Pulmonary artery endothelial cell (primary cell): ENCODE measurements at places on chromosomes 4 and X. TPM values are rescaled to one million over a fixed set of nuclear protein-coding genes. Genes with fewer than 3 reads are reported as not detected.

Gene CXCR3
- not detected in 2 replicates for total RNA-seq

GRCh38 chrX:152638443-152638904 is 779 bp downstream of the GABRQ start:
- DNase-seq, result no peak

GRCh38 chr4:76688619-76689144 is 209.3 kb downstream of the SOWAHB start:
- DNase-seq, result no peak

DNA sequence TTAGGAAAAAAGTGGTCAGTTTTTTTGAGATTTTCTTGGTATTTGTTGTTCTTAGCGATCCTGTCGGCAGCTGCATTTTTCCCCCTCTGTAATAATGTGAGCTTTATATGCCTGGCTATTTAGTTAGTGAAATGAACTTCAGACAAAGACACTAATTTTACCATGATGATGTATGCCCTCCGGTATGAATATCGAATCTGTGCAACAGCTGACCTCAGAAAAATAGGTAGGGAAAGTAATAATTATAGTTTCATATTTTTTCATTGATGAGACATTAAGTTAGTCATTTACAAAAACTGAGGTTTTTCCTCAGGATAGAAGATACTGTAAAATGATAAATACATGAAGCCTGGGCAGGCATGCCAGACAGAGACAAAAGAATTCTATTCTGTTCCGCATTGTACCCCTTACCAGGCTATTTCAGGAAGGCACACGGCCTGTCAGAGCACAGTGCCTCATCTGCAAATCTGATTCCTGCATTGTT is 155.8 kb downstream of the SHROOM3 start:
- DNase-seq, result no peak

DNA sequence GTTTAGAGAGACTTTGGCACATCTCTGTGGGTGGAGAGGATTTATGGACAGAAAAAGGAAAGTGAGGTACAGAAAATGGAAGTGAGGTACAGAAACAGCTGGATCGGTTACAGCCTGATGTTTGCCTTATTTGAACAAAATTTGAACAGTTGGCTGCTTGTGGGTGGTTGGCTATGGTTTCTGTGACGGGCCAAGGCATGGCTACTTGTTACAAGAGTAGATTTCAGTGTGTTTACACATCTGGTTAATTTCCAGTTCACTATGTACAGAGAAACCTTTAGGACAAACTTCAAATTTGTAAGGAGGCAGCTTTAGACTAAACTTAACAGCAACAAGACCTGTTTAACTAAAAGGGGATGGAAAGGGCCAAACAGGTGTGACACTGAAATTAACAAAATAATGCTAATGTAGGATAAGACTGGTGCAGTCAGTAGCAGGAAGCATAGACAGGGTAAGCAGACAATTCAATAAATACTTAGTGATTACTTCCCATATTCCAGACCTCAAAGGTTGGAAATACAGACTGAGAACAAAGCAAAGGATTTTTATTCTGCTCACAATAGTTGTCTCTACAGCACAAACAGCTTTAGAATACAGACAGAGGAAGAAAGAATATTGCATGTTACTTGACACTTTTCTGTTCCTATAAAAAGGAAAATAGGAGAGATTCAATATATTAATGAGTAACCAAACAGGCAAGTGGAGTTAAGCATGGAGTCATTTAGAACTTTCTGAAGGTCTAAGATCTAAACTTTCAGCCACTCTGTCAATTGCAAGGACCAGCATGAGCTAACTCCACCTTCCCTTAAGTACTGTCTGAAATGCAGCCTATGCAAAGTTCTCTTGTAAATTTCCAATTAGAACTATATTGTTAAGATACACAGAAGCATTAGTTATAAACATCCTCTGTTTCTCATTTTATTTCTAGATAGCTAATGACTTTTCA is 294.4 kb upstream of the FAT4 start:
- DNase-seq, result no peak

Gene CDKL2
- total RNA-seq, result 0.13 and 0.39 TPM in 2 replicates

GRCh38 chr4:169017971-169018370 is 7.9 kb upstream of the CBR4 start:
- no peak for DNase-seq

Gene USP9X
- 120 and 144 TPM in 2 replicates for total RNA-seq

DNA sequence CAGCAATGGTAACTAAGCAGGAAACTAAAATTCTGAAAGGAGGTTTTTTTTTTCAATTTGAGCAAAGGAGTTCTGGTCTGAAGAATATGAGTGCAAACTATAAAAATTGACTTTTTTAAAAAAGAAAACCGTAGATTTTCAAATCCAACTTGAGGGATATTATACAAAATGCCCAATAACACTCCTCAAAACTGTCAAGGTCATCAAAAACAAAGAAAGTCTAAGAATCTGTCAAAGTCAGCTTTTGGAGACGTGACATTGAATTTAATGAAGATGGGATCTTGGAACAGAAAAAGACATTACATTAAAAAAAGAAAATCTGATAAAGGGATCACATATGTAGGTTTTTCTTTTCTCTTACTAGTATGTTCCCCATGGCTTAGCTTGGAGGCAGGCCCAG is 40.4 kb upstream of the AR start:
- DNase-seq, result no peak

DNA sequence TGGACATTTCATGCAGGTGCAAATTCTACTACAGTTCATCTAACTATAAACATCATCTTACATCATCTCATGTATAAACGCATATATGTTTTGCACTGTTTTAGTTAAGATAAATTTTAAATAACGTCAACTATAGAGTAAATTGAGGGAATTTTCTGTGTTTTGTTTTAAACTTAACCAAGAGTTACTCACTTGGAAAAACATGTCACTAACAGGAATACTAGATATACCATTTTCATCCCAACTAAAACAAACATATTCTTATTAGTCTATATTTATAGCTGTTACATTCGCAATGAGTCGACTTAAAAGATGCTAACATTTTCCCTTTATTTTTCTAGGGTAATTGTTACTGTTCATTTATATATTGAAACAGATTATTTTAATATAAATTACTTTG is 159.6 kb downstream of the PDGFC start:
- no peak for DNase-seq

DNA sequence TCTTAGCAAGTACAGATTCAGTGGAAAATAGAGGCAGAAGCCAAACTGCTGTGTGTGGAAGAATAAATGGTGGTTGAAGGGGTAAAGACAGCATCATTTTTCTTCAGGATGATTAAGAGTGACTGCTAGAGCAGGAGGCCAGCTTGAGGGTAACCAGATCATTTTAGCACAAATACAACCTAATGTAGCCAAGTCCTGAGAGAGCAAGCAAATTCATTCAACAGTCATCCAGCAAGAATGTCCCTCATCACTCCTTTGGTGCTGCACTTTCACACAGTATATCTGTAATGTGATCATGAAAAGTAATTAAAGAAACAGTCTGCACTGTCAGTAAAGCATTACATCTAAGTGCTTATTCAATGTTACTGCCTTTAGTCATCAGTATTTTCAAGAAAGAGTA is 44.8 kb downstream of the NPFFR2 start:
- no peak for DNase-seq

Gene PDE5A
- total RNA-seq, result 6.4 and 12.6 TPM in 2 replicates

DNA sequence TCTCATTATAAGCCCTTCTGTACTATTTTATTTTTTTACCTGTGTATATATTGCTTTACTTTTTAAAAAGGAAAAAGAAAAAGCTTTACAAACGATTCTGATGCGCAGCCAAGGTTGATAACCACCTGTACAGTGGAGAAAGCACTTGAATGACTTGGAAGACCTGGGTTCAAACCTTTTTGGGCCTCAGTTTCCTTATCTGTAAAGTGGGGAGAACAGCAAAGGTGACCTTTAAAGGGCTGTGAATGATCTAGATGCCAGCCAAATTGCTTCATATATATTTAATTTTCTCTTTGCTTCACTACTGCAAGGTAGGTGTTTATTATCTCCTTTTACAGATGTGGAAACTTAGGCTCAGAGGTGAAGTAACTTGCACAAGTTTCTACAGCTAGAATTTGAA is 45.0 kb downstream of the SMC1A start:
- no peak for DNase-seq

DNA sequence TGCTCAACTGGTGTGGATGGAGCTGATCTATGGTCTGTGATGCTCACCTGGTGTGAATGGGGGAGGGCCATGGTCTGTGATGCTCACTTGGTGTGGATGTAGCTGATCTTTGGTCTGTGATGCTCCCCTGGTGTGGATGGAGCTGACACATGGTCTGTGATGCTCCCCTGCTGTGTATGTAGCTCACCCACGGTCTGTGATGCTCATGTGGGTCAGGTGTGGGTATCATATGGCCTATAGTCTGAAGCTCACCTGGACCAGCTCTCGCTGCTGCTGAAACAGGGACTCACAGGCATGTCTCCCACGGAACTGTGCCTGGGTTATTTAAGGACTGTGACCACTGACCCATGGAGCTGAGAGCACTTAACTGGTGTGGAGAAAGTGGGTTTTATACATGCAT is 109.7 kb downstream of the CRLF2 start:
- no peak for DNase-seq

GRCh38 chrX:102341867-102342266 is 94.9 kb downstream of the NXF2 start:
- DNase-seq, result no peak

- no peak for DNase-seq
Observed at GRCh38 chr4:100100985-100101384, 89.3 kb downstream of the DDIT4L start.

Gene SNCA
- 120 and 211 TPM in 2 replicates for total RNA-seq

Gene CCKAR
- not detected in 2 replicates for total RNA-seq

GRCh38 chr4:103032574-103032973 is 13.1 kb upstream of the SLC9B1 start:
- DNase-seq, result no peak

GRCh38 chr4:11817088-11817487 is 388.4 kb upstream of the HS3ST1 start:
- no peak for DNase-seq

DNA sequence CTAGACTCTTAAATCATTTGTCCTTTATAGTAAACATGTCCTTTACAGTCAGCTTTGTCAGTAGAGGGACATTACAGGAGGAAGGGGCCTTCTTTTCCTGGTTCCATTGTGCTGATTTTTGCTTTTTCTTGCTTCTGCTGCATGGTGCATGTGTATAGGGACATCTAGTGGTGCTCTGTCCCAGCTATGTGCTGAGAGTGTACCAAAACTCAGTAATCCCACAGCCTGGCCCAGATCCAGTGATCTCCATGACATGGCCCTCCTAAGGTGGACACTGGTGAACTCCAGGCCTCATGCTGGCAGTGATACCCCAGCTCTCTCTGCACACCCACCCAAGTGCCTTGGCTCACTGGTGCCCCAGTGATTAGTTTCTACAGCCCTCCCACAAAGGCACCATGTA is 45.2 kb downstream of the MAGEB17 start:
- no peak for DNase-seq

Gene CYSLTR1
- not detected in 2 replicates for total RNA-seq
